ENCODE measurements at places on chromosomes 5 and 9.
A peak's percentile ranks its signal among the peaks of the same experiment; 100 is the strongest.

DNA sequence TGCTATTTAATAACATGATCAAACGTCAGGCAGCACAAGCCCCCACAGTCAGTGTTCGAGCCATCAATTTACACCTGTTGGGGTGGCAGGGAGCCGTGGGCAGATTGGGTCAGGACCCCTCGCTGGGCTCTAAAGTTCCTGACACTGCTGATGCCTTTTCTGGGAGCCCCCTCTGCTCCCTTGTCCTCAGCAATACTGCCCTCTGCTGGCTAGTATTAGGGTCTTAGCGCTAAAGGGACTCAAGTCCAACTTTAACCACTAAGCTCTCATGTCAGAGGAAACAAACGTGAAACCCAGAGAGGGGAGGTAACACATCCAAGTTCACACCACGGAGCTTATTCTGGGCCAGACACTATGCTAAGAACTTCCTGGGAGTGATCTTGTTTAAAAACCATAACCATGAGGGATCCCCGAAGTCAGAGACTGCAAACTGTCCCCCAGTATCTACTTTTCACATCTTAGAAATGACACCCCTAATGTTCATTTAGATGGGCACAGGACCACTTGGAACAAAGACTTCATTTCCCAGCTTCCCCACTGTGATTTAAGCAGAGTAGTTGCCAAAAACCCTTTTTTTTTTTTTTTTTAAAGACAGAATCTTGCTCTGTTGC lies 20.4 kb downstream of the ANKS6 start:
- DNase-seq: peak; percentile 94

DNA sequence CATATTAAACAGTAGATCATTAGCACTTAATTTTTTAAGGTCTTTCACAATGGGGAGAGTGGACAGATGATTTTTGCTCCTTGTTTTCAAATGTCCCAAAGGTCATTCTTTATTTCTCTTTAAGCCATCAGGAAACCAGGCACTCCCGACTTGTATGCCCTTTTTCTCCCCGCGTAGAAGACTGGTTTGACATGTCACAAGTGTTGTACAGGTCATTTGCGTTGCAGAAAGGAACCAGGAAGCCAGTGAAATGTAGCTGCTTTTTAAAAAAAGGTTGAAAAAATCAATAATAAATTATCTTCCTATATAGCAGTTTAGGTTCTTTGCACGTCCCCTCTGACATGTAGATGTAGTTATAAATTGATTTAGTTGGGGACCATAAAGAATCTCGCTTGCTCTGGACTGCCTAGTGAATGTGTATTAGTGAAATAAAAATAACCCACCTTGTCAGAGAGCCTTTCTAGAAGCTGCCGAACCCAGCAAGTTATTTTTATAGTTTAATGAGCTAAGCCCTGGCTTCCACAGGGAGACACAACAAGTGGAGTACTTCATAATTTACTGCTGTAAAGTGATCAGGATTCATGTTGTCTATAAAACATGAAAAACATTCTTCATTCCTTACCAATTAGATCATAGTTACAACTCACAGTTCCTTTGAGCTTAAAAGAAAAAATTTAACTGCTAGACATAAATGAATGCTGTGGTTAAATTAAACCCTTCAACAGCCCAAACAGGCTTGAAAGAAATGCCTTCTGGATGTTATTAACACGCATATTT lies 404.6 kb downstream of the CSNK1G3 start:
- DNase-seq: no peak

GRCh38 chr5:88235828-88236227 lies 32.8 kb downstream of the TMEM161B start:
- DNase-seq: no peak

DNA sequence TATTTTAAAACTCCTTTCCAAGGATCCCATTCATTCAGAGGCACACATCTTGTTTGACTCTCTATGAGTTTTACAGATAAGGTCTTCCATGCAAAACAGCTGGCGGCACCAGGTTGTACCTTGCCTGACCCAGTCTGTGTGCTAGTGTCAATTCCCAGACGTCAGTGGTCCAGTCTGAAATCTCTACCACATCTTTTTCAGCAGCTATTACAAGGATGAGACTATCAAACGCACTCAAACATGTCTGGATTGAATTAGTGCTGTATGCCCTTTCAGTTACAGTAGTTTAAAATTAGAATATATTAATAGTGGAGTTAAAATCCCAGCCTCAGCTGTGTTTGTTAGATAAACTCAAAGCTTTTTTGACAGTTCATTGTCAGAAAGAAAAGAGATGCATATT lies 11.7 kb downstream of the CDC14B start:
- no peak for DNase-seq

- no peak for DNase-seq
These were observed 233.8 kb downstream of the GADD45G start for GRCh38 chr9:89838621-89839020.

DNA sequence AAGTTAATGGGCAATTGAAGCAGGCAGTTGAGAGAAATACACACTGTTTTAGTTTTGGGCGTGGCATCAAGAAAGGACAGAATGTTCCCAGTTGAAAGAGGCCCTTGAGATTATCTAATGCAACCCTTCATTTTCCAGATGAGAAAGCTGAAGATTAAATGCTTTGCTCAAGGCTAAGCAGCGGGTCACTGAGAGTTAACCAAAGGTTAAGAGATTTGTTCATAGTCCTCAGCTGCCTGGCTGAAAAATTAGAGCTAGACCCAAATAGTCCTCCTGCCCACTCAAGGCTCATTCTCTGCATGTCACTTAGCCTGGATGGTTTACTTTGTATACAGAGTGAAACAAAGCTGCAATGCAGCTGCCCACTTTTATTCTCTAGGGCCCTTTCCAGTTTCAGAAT lies 46.7 kb upstream of the MAMDC2 start:
- peak; percentile 29 for DNase-seq

DNA sequence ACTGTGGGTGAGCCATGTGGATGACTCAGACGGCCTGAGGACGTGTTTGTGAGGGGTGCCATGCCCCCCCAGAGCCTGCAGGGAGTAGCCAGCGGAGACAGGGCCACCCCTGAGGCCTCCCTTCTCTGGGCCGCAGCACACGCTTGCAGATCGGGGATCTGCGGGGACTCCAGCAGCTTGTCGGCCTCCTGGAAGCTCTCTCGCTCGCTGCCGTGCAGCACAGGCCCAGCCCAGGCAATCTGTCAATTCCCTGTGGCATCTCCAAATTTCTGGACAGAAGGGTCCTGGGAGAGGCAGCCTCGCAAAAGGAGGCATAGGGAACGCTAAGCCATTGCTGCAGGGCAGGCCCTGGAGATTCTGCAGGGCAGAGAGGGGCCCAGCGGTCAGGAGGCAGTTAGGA lies 21.2 kb downstream of the FLT4 start:
- no peak for DNase-seq

GRCh38 chr9:130912932-130913598 lies 16.5 kb upstream of the QRFP start:
- DNase-seq: peak; percentile 32

- DNase-seq: no peak
These were observed 11.6 kb upstream of the NKD2 start for GRCh38 chr5:997001-997474.

GRCh38 chr9:109098960-109099308 lies 20.8 kb downstream of the TMEM245 start:
- DNase-seq: no peak

GRCh38 chr9:14292181-14292739 lies 21.7 kb downstream of the NFIB start:
- no peak for DNase-seq

- DNase-seq: no peak
These were observed 64.4 kb downstream of the C9orf85 start for GRCh38 chr9:71975833-71976232.

- no peak for DNase-seq
These were observed 136.9 kb upstream of the KLF9 start for GRCh38 chr9:70551396-70551795.

DNA sequence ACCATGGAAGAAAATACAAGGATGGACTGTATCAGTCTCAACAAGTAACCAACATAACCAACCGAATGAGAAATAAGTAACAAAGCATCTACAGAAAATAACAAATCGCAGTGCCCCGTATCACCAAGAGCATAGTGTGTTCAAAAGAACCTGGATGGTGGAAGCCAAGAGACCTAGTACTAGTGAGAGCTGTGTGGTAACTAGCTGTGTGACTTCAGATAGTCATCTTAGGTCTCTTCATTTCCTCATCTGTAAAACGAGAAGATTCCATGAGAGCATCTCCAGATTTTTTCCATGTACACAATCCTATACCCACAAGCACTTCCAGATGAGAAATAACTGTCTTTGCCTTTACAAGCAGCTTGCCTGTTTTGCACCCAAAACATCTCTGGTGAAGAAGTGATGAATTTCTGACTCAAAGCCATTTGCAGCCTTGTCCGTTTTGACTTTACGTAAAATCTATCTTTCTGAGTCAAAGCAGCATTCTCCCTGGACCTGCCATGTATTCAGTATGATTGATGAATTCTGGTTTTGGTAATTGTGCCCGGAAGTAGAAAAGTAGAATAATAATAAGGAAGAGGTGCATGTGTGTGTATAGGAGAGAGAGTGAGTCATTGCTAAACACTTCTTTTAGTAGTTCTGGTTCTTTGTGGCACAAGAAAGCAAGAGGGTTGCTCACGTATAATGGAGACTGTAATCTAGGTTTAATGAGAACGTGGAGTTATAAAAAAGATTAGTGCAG lies 41.0 kb downstream of the AOPEP start:
- DNase-seq: no peak

- no peak for DNase-seq
These were observed 26.7 kb upstream of the IPPK start for GRCh38 chr9:92696619-92697018.

GRCh38 chr9:35262064-35262463 lies 100.3 kb downstream of the UNC13B start:
- no peak for DNase-seq

DNA sequence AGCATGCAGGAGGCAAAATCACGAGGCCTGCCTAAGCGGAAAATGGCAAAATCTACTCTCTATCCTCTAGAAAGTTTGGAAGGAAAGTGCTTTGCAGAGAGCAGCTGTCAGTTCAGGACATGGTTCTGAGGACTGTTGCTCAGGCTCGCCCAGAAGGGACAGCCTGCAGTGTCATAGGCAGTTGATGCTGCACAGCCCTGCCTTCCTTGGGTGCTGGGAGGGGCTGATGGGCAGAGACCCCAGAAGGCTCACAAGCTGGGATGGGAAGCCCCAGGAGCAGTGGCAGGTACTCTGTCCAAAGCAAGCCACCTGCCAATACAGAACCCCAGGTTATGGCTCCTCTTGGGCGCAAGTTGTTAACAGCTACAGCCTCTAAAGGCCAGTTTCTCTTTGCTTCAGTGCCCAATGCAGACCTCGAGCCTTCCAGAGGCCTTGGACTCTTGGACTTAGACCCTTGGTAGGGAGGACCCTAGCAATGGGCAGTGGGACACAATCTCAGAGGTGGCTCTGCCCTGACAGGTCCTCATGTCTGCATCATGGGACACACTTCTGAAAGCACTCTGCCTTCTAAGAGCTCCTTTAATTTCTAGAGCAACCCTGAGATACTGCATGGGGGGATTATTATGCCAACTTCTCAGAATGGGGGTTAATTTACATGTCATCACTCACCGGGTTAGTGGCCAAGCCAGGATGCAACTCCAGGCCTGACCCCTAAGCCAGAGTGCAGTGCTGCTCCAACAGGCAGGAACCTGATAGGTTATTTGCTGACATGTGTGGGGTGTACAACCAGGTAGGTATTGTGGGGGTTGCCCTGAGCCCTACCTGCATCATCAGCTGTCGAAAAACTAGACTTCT lies 57.1 kb downstream of the MACROH2A1 start:
- DNase-seq: no peak

DNA sequence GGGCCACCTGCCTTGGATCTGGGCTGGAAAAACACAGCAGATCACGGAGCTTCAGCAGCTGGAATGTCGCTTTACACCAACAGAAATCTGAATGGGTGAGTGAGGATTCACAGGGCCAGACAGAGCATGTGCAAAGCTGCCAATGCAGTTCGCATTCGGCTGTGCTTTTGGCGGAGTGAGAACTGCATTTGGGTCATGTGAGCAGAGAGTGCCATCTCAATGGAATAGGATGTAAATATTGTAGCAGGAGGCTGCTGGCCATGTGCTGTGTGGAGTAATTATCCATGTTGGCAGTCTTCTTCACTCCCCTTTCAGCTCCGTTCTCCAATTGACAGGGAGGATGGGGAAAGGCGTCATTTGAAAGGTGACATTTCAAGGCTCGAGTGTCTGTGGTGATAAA lies at the start of gene ANKRD55:
TSS of gene ANKRD55 (minus strand) at position 101 of the 400 bp plus-strand sequence. CDS start 417 bp downstream, outside the sequence.
- no peak for DNase-seq

- DNase-seq: no peak
These were observed 606.0 kb downstream of the CDH9 start for GRCh38 chr5:26432386-26432785.

DNA sequence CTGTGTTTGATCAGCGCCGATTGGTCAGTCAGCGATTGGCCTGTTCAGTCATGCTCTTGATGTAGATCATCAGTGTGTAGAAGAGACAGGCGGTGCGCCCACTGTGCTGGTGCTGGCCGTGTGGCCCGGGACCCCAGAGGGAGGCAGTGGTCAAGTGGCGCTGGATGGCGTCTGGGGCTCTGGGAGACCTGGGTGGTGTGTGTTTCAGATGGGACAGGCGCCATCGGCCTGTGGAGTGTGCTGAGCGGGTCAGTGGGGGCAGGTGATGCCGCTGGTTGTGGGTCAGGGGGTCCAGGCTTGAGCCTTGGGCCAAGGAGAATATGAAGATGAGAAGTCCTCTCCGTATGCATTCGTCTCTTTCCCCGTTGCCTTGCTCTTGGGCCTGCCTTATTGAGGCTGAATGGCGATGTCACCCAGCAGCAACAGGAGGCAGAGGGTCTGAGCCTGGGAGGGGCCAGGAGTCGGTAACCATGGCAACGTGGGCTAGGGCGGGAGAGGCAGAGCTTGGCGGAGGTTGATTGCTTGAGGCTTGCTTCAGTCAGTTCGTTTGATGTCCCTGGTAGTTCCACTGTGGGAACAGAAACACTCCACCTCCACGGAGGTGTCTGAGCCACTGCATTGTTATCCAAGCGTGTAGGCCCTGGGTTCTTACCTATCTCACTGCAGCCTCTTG lies 117.8 kb upstream of the CACNA1B start:
- peak; percentile 14 for DNase-seq

- peak; percentile 67 for DNase-seq
These were observed 116.9 kb upstream of the ARRDC3 start for GRCh38 chr5:91499943-91500531.

DNA sequence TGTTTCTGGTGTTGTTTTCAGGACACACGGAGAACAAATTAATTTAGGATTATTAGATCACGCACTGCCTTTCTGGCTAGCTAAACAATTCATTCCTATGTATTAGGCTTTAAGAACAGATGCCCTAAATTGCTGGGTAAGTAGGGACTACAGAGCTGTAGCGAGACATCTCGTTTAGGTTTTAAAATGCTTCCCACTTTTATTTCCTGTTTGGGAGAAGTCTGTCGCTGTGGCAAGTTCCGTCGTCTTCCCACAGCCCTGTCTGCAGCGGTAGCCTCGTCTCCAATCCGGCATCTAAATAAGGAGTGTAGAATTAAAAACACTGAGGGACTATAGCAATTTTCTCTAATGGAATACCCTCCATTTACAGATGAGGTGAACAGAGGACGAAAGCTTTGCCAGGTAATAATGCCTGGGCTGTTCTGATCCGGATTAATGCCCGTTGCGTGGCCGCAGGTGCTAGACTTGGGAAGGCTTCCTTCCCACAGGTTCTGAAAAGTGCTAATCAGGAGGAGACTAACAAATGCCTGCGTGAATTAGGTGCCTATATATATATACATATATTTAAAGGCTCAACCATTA lies 1.3 kb upstream of the TRIM36 start:
- no peak for DNase-seq

- DNase-seq: no peak
These were observed 171.0 kb downstream of the ZNF462 start for GRCh38 chr9:107033966-107034365.
